ENCODE measurements at places on chromosomes 7 and 10.

DNA sequence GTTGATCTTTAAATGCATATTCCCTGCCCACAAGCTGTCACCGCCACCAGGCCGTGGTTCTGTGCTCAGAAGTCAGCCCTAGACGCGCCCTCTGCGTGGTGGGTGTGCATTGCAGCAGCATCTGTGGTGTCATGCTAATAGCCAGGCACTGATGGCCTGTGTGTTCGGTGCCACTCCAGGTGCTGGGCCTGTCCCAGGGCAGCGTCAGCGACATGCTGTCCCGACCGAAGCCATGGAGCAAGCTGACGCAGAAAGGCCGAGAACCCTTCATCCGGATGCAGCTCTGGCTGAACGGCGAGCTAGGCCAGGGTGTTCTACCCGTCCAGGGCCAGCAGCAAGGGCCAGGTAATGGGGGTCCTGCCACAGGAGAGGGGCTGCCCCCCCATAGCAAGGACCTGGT is 82.5 kb upstream of the SH2B2 start:
- DNase-seq: no peak

DNA sequence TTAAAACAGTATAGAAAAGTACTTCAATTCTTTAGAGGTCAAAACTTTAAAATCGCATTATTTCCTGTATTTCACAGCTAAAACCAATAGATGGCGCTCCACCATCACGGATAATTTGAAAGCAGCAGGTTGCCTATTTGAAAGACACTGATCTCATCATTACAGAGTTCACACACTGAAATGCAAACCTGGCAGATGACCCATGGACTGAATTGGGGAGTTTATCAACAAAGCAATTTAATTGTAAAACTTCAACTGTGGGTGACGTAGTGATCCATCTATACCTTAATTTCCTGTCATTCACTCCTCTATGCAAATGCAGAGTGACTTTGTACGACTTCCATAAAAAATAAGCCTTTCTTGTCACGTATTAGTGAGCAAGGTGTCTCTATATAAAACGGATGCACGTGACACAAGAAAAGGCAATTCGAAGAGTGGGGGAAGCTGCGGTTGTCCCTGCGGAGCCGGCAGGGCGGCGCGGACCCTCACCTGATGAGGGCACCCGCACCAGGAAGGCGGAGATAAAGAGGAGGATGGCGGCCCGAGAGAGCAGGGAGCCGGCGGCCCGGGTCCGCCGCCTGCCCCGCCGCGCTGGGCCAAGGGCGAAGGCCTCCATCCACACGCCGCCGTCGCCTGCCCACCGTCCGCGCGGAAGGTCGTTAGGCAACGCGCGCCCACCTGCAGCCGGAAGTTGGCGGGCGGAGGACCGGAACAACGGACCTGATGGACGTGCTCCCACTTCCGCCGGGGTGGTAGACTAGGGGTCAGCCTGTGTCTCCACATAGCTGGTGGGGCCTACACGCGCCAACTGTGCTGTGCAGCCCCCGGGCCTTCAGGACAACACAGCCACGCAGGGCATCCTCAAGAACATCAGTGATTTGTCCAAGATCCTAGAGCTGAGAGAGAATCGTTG is at the start of gene ZPBP:
Gene ZPBP, minus strand, starts transcription at position 668 of the 913 bp plus-strand sequence. Its CDS starts 52 bp downstream, at position 616.
- DNase-seq: no peak

- no peak for DNase-seq
Measured at GRCh38 chr7:44244282-44244681, 43.5 kb downstream of the YKT6 start.

GRCh38 chr10:33706746-33707145 is 372.3 kb upstream of the NRP1 start:
- no peak for DNase-seq

- DNase-seq: no peak
Measured at GRCh38 chr10:125928928-125929585, 32.7 kb downstream of the FANK1 start.

- no peak for DNase-seq
Measured at GRCh38 chr10:28054228-28054860, 55.5 kb upstream of the ODAD2 start.

DNA sequence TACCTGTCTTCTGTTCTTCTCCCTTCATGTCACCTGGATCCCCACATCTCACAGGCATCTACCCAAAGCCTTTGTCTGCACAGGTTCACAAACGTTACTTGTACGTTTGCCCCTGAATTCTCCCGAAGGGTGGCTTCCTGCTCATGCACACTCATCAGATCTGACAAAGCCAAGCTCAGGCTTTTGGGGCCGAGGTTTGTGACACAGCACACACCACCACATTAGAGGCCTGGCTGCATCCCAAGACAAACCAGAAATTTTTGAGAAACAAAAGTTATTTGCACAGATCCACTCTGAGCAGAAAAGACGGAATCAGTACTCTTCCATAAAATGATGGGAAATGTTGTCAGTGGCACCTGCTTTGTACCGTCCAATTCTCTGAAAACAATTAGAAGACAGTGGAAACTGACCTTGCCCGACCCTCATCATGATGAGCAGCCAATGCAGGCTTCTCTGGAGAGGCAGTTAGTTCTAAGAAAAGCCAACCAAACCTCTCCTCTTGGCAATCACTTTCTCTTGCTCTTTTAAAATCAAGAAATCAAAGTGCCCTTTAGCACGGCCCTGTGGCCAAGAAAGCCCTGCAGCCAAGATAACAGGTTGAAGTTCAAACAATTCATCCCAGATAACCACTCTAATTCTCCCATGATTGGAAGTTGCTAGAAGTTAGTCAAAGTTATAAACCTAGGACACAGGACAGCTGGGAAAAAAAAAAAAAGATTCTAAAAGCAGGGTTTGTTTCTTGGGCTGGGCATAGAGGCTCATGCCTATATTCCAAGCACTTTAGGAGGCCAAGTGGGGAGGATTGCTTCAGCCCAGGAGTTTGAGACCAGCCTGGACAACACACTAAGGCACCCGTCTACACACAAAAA is 13.6 kb upstream of the SVIL start:
- no peak for DNase-seq

GRCh38 chr10:48502791-48503190 is 102.1 kb downstream of the ARHGAP22 start:
- no peak for DNase-seq

All from GDM1 (cell line).